SK-N-SH (cell line): ENCODE measurements at places on chromosomes 1 and 21. TPM values are rescaled to one million over a fixed set of nuclear protein-coding genes. Genes with fewer than 3 reads are reported as not detected.

The AMIGO1 gene
- 0.93 and 0.95 TPM in 2 replicates for polyA plus RNA-seq

The TBX19 gene
- polyA plus RNA-seq, result 2.7 and 3.5 TPM in 2 replicates

The AVPR1B gene
- not detected in 2 replicates for polyA plus RNA-seq

The AIRE gene
- polyA plus RNA-seq, result not detected in 2 replicates

The SLC44A5 gene
- 4.9 and 7.8 TPM in 2 replicates for polyA plus RNA-seq

The BATF3 gene
- polyA plus RNA-seq, result 0.76 and 0.86 TPM in 2 replicates

The PLA2G2A gene
- polyA plus RNA-seq, result not detected in 2 replicates

The DNAI4 gene
- polyA plus RNA-seq, result 1.3 and 1.9 TPM in 2 replicates

The TMEM269 gene
- polyA plus RNA-seq, result 0.05 and 0.08 TPM in 2 replicates

The ADORA3 gene
- not detected in 2 replicates for polyA plus RNA-seq

The MLLT11 gene
- polyA plus RNA-seq, result 26.7 and 33.8 TPM in 2 replicates
